ENCODE measurements at places on chromosomes 6 and 20.

GRCh38 chr6:56062836-56063235, 184.5 kb downstream of the COL21A1 start:
- DNase-seq: no peak

DNA sequence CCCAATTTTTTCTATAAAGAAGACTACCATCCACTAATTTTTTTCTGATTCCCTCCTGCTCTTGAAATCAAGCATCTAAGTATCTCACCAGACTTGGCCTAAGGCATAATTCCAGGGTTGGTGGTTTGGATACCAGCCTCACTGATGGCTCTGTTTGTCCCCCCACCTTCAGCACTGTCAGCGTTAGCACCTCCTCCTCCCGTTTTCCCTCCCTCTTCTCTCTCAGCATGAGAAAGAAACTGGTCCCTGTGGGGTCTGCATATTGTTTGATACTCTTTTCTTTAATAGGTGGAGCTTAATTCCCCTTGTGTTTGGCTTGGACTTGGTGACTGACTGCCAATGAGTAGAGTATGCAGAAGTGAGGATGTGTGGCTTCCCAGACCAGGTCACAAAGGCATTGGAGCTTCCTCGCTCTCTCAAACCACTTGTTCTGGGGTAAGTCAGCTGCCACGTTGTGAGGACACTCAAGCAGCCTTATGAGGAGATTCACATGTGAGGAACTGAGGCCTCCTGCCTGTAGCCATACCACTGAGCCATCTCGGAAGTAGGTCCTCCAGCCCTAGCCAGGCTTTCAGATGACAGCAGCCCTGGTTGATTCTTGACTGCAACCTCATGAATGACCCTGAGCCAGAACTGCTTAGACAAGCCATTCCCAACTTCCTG, 65.2 kb downstream of the RIOK1 start:
- no peak for DNase-seq

DNA sequence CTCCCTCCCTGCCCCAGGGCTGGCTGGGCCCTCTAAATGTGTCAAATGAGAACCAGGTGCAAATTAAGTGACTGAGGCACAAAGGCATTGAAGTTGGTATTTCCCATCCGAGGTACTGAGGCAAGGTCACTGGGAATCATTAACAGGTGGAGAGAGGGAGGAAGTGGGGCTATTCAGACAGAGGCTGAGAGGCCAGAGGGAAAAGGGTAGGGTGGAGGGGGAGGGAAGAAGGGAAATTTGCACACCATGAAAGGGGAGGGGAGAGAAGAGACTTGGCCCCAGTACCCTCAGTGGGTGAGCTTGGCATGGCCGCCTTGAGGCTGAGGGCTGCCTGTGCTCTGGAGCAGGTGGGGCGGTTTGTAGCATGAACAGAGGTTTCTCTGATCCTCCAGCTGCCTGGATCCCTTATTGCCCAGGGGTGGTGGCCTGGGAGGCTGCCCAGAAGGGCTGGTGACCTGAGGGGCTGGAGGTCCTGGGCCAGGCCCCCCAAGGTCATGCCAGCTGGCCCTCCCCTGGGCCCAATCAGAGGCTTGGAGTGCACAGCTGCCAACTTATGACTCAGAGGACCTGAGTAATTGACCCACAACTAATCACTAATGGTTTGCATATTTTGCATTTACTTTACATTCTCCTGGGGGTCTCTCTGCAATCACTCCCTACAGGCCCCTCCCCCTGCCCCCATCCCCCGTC, 40.3 kb upstream of the ZFAND3 start:
- no peak for DNase-seq

GRCh38 chr20:57089699-57090144, 176.7 kb downstream of the BMP7 start:
- DNase-seq: no peak

DNA sequence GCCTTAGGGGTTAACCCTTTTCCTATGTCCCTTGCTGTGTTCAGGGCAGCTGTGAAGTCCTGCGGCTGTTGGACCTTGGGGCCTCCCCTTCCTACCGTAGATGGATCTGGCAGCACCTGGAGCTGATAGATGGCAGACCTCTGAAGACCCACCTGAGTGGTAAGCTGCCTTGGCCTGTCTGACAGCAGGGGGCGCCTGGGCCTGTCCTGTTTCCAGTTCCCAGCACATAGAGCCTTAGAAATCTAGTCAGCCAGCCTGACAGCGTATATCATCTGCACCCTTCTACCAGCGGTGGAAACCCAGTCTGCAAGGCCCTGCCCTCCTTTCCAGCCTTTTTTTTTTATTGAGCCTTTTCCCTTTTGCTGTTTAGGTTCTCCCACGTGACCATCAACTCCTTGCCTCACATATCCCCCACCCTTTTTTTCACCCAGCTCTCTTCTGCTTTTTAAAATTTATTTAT, 26.6 kb downstream of the CNBD2 start:
- peak; percentile 63 for DNase-seq

- no peak for DNase-seq
Observed at GRCh38 chr20:41138475-41139226, 1.3 kb downstream of the PLCG1 start.

DNA sequence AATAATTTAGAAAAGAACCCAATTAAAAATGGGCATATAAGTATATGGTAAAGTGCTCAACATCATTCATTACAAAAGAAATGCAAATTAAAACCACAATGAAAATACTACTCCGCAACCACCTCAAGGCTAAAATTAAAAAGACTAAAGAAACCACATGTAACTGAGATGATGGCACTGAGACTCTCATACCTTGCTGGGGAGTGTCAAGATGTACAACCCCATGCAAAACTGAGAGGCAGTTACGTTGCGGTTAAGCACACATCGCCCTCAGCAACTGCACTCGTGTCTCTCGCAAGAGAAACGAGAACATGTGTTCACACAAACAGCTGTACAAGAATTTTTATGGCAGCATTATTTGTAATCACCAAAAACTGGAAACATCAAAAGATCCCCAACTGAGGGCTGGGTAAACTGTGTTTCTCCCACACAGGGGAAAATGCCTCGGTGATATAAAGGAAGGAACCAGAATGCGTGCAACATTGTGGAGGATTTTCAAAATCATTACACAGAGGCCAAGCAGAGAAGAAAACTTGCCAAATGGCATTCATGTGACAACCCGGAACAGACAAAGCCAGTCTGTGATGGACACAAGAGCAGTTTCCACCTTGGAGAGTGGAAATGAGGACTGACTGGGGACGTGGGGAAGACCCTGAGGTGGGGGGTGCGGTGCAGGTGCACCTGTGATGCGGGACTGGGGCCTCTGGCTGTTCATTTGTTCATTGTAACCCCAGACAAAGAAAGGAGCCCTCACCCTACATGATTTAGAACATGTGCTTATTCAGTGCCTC, 144.9 kb downstream of the WDR27 start:
- no peak for DNase-seq

DNA sequence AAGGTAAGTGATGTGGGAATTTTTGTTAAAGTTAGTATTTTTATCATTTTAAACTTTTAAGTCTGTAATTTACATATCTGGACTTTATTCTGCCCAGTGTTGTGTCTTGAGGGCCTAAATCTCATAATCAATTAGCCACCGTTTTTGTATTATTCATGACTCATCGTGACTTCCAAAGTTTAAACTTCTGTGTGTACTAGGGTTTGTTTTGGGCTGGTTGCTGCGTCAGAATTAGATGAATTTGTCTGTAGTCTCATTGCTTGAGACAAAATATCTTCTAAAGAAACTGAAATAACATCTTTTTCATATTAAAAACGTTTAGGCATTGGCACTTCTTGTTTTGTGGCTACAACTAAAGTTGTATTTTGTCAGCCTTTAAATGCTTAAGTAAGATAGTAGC, 41.3 kb downstream of the CDYL start:
- no peak for DNase-seq

DNA sequence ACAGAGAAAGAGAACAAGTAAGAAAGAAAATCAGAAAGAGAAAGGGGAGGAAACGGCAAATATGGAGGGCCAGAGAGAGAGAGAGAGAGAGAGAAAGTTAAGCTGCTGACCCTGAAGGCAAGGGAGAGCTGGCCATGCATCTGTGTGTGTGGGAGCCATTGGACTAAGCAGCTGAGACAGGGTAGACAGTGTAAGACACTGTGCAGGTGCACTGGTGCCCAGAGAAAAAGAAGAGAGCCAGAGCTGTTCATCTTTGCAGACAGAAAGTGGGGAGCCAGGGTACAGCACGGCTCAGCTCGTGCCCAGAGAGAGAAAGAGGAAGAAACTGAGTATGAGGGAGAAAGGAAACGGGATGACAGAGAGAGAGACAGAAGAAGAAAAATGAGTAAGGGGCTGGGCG, 24.2 kb upstream of the ZNF318 start:
- DNase-seq: no peak

DNA sequence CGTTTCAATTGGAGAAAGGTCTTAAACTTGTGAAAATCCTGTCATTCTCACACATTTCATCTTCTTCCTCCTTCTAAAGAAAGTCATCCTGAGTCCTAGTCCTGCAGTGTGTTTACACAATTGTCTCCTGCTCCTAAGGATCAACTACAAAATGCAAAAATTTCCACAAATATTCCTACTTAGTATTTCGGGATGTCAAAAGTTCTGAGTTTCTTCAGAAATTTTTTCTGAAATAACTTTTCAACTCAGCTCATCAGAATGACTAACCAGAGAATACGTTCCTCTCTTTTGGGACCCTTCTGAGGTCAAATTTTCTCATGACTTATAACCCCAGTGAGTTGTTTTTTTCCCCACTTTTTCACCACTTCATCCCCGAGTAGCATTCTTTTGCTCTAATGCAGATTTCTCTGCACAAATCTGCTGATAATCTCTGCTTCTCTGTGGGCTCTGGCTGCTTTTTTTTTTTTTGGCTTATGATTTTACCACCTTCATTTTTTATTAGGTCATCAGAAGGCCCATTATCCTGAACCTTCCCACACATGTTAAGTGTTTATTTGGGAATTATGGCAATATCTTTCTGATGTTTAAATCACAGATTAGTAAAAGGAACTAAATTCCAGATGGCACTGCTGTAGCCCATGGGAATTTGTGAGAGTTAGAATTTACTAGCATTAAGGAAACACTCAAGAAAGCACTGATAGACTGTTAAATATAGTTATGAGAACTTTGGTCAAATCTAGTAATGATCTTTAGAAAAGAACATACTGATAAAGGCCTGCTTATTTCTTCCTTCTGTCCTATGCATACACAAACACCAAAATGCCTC, 41.4 kb downstream of the MAP3K5 start:
- no peak for DNase-seq

GRCh38 chr6:72748759-72749158, 126.9 kb downstream of the KCNQ5 start:
- peak; percentile 92 for DNase-seq

GRCh38 chr20:584161-584970, 25.7 kb downstream of the TCF15 start:
- DNase-seq: no peak

GRCh38 chr6:101937108-101937507, 543.6 kb downstream of the GRIK2 start:
- no peak for DNase-seq

DNA sequence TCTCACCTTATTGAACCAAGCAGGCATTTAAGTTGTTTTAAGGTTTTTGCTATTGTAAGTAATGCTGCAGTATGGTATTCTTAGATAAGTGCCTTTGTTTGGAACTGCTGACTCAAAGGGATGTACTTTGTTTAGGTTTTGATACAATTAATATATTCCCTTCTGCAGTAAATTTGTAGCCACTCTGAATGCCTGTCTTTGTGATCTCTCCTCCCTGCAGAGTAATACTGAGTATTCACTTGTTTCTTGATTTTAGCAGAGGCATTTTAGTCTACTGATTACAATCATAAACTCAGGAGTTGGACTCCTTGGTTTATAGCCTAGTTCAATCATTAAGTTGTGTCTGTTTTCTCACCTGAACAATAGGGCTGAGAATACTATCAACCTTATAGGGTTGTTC, 13.4 kb downstream of the CDS2 start:
- DNase-seq: no peak

DNA sequence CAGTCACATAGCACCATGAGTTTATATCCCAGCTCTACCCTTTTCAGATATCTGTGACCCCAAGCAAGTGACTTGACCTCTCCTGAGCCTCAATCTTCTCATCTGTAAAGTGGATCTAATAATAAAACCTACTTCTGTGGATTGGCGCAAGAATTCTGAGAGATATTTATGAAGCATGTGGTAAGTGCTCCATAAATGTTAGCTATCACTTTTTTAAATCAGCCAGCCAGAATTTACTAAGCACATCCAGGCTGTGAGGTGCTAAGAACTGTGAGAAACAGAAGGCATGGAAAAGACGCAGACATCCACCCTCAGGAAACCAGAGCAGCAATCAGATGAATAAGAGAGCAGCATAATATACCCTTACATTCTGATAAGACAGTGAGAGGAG, 862 bp downstream of the C20orf96 start:
- DNase-seq: no peak

- DNase-seq: no peak
Observed at GRCh38 chr6:155040901-155041650, 46.0 kb downstream of the TIAM2 start.

DNA sequence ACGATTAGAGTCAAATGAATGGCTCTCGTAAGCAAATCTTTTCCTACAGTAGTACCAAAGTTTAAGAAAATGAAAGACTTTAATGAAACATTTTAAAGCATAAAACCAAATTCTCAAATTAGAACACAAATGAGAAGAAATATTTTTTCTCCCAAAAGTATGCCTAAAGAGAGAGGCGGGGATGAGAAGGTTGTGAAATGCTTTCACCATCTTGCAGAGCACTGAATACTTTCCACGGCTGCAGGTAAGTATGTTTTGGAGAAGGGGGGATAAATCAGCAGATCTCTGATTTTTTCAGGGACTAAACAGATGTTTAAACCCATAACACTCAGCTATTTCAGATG, 277.1 kb downstream of the ADGB start:
- no peak for DNase-seq

DNA sequence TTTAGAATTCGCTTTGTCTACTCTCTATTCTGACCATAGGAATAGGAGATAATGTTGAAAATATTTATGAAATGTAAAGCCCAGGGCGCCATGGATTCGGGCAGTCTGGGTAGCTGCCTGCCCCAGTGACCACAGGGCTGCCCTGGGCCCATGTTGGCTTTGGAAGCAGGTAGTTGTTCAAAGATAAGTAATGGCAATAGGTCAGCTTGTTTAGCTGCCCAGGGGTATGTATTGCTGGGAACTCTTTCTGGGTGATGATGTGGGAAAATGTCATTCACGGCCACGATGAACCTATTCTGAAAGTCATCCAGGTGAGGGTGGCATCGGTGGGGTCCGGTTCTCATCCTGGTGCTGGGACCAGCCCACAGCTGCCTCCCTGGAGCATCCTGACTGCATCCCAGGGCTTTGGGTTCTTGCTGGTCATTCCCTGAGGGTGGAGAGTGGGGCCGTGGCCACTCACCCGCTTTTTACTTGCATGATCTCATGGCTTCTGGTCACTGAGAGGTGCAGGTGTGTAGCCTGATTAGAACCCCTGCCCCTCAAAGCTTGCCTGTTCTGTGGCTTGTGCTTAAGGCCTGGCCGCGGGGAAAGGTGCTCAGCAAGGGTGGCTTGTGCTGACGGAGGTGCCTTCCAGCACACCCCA, 102.8 kb downstream of the ERMARD start:
- DNase-seq: no peak

GRCh38 chr6:142030115-142030619, 102.6 kb upstream of the GJE1 start:
- no peak for DNase-seq

- no peak for DNase-seq
Observed at GRCh38 chr20:1386323-1386722, 6.5 kb downstream of the FKBP1A start.

- peak; percentile 93 for DNase-seq
Observed at GRCh38 chr6:137240168-137240567, 21.0 kb upstream of the IFNGR1 start.

- DNase-seq: no peak
Observed at GRCh38 chr20:62658593-62659178, 16.4 kb downstream of the SLCO4A1 start.

Data from stromal cell of bone marrow (primary cell).